ENCODE measurements at places on chromosomes 5 and 9.

DNA sequence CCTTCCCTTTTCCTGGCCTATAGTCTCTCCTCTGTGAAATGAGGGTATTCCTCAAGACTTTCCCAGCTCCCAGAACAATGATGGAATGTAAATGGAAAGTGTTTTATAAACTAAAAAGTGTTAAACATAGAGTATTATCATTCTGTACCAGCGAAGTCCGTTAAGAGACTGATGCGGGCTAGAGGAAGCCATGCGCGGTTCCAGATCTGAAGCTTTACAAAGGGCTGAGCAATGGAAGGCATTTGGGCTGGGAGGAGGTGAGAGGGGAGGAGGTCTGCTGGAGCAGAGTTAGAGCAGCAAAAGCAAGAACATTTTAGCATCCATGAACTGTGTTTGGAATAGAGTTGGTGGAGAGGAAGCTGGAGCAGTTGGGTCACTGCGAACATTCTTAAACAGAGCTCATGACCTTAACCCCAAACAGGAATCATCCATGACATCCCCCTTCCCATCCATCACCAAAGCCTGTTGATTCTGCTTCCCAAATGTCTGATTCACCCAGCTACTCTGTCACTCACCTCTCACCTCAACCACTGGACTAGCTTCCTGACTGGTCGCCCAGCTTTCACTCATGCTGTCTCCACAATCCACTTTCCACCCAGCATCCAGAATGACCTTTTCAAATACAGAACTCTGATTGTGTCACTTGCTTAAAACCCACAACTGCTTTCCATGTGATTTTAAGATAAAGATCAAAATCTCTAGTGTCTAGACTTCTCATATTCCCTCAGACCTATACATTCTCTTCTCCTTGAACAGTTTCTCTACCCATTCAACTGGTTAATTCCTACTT is 37.1 kb downstream of the CDK5RAP2 start:
- no peak for DNase-seq

- no peak for DNase-seq
These were observed 76.9 kb upstream of the MINAR2 start for GRCh38 chr5:129670957-129671500.

DNA sequence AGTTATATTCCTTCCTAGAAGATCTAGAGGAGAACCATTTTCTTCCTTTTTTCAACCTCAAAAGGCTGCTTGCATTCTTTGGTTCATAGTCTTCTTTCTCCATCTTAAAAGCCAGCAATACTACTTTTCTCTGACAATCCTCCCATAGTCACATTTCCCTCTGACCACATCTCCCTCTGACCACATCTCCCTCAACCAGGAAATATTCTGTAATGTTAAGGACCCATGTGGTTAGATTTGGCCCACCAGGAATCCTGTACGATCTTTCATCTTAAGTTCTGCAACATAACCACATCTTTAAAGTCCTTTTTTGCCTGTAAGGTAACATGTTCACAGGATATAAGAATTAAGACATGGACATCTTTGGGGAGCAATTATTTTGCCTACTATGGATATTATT is 179.4 kb upstream of the SPEF2 start:
- DNase-seq = no peak

GRCh38 chr9:109289931-109290330 is 30.9 kb downstream of the EPB41L4B start:
- no peak for DNase-seq

DNA sequence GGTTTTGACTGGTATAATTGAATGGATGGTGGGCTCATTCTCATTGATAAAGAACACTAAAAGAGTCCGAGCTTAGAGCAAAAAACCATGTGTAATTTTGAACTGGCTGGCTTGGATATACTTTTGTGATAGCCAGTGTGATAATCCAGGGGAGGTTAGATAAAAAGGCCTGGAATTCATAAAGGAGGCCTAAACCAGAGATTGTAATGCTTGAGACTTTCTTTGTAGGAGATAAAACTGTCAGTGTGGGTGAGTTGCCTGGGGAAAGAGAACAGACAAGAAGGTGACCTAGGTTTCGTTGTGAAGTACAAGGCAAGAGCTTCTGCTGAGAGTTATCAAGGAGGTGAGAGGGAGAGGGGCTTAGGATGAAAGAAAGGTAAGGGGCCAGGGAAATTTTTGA is 17.0 kb upstream of the NMUR2 start:
- no peak for DNase-seq

DNA sequence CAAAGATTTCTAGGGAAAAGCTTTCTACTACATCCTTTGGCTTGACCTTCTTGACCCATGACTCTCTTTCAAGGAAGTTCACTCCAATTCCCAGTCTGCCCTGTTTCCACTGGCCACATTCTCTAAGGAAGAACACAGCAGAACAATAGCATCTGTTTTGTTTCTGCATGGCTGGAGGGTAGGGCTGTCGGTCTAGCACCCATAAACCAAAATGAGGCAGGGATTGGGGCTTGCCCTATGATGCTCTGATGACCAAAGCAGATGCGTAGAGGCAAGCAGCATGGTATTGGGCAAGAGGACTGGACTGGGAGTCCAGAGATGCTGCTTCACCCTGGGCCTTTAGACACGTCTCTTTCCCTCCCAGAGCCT is 24.1 kb downstream of the GOLGA2 start:
- DNase-seq = no peak

GRCh38 chr5:103561685-103562452 is 720 bp downstream of the NUDT12 start:
- DNase-seq = no peak

DNA sequence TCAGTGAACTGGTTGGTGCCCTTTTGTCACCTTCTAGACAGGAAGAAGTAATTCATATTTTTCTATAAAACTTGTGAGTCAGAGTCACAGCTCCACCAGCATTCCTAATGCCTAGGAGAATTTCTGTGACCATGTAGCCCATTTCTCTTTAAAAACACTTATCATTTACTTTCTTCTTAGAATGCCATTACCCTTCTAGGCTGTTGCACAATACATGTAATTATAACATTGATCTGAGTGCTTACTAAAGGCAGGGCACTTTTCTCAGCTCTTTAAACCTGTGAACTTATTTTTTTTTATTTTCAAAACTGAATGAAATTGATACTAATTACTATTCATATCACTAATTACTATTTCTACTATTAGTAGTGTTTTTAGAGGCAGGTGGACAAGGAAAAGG is 373.7 kb downstream of the TLE4 start:
- DNase-seq = no peak

DNA sequence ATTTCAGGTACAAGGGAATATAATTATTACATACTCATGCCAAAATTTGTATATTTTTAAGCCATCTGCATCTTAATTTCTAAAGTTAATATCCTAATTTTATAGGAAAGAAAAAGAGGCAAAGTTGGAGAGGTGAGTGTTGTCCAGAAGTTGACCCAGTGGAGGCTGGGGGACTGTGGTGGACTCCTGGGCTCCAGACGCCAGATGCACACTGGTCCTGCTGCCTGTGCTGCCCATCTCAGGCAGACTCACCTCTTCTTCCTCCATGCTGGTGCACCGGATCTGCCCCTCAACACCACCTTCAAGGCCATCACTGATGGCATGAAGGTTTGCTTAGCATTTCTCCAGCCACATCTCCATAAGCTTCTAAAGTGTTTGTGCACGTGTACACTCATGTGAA is 220.8 kb upstream of the NFIL3 start:
- DNase-seq = no peak
